Stimulated activated CD8-positive, alpha-beta memory T cell treated with anti-CD3 and anti-CD28 coated beads, Interleukin-4, amount 100 ng/mL, for 48 hours (primary cell): ENCODE measurements at places on chromosomes 3 and 15.
A peak's percentile ranks its signal among the peaks of the same experiment; 100 is the strongest.

DNA sequence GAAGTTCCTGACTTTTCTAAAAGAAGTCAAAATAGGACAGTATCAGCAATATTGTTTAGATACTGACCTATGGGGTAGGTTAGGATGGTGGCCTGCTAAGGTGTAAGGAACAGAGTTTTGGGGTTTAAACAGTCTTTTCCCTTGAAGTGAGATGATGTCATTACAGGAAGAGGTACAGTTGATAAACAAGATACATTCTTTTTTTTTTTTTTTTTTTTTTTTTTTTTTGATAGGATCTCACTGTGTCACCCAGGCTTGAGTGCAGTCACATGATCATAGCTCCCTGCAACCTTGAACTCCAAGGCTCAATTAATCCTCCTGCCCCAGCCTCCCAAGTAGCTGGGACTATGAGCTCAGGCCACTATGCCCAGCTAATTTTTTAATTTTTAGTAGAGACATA is 33.3 kb downstream of the SLC25A36 start:
- DNase-seq: no peak

- no peak for DNase-seq
Measured at GRCh38 chr3:119333773-119334509, 39.8 kb downstream of the ARHGAP31 start.

DNA sequence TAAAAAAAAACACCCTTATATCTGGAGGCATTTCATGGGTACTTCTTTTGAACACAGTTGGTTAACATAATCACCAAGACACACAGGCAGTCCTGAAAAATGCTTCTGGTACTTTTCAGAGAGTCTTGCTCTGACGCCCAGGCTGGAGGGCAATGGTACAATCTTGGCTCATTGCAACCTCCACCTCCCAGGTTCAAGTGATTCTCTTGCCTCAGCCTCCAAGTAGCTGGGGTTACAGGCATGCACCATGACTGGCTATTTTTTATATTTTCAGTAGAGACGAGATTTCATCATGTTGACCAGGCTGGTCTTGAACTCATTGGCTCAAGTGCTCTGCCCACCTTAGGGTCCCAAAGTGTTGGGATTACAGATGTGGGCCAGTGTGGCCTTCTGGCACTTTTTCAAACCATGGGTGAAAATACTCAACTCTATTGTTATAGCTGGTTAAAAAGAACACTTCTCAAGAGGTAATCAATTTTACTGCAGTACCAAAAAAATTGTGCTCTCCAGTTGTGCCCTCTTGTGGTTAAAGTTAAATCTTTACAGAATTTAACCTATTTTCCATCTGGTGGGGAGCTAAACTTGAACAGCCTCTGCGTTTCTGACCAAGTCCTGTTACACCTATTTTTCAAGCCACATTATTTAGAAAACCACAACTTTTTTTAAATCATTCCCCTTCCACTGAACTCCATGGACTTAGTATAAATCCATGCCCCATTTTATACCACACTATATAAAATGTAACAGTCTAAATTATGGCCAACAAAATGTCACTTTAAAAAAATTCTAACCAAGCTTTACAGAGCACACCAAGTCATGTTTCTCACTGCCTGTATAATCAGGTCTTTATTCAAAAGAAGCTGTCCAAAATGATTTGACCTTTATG is 1.2 kb upstream of the SNAPC5 start:
- peak; percentile 40 for DNase-seq

DNA sequence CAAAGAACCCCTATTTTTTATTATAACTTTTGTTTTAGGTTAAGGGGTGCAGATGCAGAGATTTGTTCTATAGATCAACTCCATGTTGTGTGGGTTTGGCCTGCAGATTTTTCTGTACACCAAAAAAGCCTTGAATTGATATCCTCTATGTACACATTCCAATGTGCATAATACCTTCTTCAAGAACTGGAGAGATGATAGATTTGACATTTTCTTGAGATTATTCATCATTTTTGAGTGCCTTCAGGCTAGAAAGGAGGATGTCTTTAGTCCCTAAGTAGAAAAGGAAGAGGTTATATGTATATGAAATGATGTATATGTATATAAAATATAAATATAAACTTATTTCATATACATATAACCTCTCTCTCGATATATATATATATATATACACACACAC is 1190.0 kb upstream of the ALCAM start:
- DNase-seq: no peak

- DNase-seq: no peak
Measured at GRCh38 chr3:171696805-171697204, 113.5 kb downstream of the PLD1 start.

DNA sequence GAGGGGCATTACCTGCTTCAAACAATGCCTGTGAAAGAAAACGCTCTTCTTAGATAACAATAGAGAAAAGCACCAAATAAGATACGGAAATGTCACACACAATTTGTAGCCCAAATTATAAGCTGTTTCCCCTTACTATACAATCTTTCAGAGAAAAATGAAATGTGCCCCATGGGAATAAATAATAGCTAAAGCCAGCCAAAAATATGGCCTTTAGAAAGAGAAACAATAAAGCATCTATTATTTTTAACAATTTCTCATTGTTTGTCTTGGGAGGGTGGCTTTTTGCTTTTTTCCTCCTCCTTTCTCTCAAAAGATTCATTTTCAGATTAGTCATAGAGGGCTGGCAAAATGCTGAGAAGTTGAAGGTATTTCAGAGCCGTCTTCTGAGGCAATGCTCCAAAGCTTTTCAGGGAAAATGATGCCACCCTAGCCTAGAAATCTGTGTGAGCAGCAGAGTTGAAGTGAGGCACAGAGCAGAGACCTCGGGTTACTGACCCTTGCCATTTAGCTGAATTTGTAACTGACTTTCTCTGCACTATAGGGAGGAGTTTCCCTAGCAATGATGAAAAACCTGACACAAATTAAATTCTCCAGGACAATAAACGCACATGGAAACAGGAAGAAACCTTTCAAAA is 86.3 kb upstream of the PRICKLE2 start:
- DNase-seq: no peak
